Hair follicle dermal papilla cell (primary cell): ENCODE measurements at places on chromosomes 7 and 10. TPM values are rescaled to one million over a fixed set of nuclear protein-coding genes. Genes with fewer than 3 reads are reported as not detected.

The EPHA1 gene
- not detected in 2 replicates for total RNA-seq

The SLC26A4 gene
- total RNA-seq = 0.16 and 0.24 TPM in 2 replicates

The CC2D2B gene
- under 0.01 and 0.32 TPM in 2 replicates for total RNA-seq

The MASTL gene
- 9.0 and 10.4 TPM in 2 replicates for total RNA-seq

The BMPER gene
- total RNA-seq = 93.3 and 132 TPM in 2 replicates

The FAM185A gene
- 5.6 and 7.5 TPM in 2 replicates for total RNA-seq

The TAS2R3 gene
- total RNA-seq = 0.81 and 1.2 TPM in 2 replicates

The HKDC1 gene
- total RNA-seq = 0.16 and 0.24 TPM in 2 replicates

The CLDN3 gene
- not detected in 2 replicates for total RNA-seq

The IL6 gene
- total RNA-seq = 20.2 and 32.3 TPM in 2 replicates

The CALML3 gene
- total RNA-seq = 0.12 TPM in 1 of 2 replicates, not detected in the other

The VIPR2 gene
- not detected in 2 replicates for total RNA-seq

The HMX3 gene
- total RNA-seq = not detected in 2 replicates

The NUTM2E gene
- total RNA-seq = not detected in 2 replicates

The OR6V1 gene
- total RNA-seq = not detected in 2 replicates

The GFRA1 gene
- 26.1 and 31.3 TPM in 2 replicates for total RNA-seq

The FAM237B gene
- total RNA-seq = not detected in 2 replicates

The C7orf57 gene
- 0.24 TPM in 1 of 2 replicates, not detected in the other for total RNA-seq

The PLEKHS1 gene
- total RNA-seq = 0.16 and 0.24 TPM in 2 replicates

The TFR2 gene
- total RNA-seq = 0.49 and 1.1 TPM in 2 replicates

The GPNMB gene
- 284 and 331 TPM in 2 replicates for total RNA-seq

The ZNF783 gene
- total RNA-seq = 17.0 and 20.0 TPM in 2 replicates

The MMD2 gene
- not detected in 2 replicates for total RNA-seq

The PITX3 gene
- total RNA-seq = not detected in 2 replicates

The HACD1 gene
- total RNA-seq = 43.2 and 46.1 TPM in 2 replicates

The LMOD2 gene
- not detected in 2 replicates for total RNA-seq

The PTPN20 gene
- 3.8 and 5.2 TPM in 2 replicates for total RNA-seq

The ZNF398 gene
- total RNA-seq = 27.8 and 30.8 TPM in 2 replicates

The SVOPL gene
- total RNA-seq = not detected in 2 replicates

The FGFBP3 gene
- 0.65 and 0.97 TPM in 2 replicates for total RNA-seq

The SLC37A3 gene
- total RNA-seq = 64.1 and 79.8 TPM in 2 replicates

The SPDYE2B gene
- not detected in 2 replicates for total RNA-seq

The VWA2 gene
- 0.16 TPM in 1 of 2 replicates, not detected in the other for total RNA-seq

The DNAAF5 gene
- total RNA-seq = 24.4 and 28.2 TPM in 2 replicates

The TMEM229A gene
- not detected in 2 replicates for total RNA-seq

The IFIT2 gene
- total RNA-seq = 10.9 and 11.9 TPM in 2 replicates

The TEX36 gene
- total RNA-seq = 0.24 and 0.32 TPM in 2 replicates

The PTF1A gene
- not detected in 2 replicates for total RNA-seq

The ASIC3 gene
- total RNA-seq = 0.12 and 0.16 TPM in 2 replicates

The CRYGN gene
- total RNA-seq = 0.16 and 0.61 TPM in 2 replicates

The SLC12A9 gene
- 29.4 and 30.2 TPM in 2 replicates for total RNA-seq

The HSPA12A gene
- 11.3 and 11.8 TPM in 2 replicates for total RNA-seq

The MRLN gene
- not detected in 2 replicates for total RNA-seq
